GM18507 (cell line): ENCODE measurements at places on chromosomes 7 and 10.
A peak's percentile ranks its signal among the peaks of the same experiment; 100 is the strongest.

GRCh38 chr7:84735677-84736076 is 451.2 kb downstream of the SEMA3D start:
- DNase-seq = no peak

- no peak for DNase-seq
Observed at GRCh38 chr7:128197589-128197988, 43.5 kb upstream of the LEP start.

GRCh38 chr10:99172128-99172738 is 63.4 kb downstream of the HPSE2 start:
- DNase-seq = no peak

DNA sequence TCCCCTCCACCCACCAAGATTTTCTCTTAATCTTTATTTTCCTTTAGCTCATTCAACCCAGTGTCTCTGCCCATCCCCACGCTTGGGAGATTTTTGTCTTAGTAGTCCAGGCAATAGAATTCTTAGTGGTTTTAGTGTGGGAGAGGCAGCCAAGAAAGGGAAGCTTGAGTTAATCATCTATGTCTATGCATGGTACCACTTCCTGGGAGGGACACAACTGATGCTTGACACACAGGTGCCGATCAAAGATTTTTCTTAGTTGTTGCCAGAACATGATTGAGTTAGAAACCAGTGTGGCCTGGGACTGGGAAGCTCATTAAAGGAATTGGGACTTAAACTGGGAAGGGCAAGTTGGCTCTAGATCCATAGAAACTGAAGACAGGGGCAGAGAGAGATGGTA is 3.1 kb downstream of the STRA8 start:
- peak; percentile 73 for DNase-seq

DNA sequence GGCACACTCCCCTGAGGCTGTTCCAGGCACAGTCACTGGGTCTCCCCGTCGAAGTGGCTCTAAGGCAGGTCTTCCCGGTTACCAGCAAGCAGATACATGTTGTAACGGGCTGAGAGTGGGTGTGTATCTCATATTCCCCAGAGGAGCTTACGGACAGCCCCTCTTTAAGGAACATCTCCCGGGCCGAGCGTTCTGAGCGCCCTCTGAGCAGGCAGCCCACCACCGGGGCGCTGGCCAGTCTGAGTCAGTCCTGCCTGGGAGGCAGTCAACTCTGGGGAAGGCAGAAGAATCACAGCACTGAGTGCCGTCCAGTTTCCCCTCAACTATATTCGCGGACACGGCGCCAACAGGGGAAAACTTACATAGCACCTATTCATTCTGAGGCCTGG is 117.4 kb downstream of the LHPP start:
- DNase-seq = no peak

DNA sequence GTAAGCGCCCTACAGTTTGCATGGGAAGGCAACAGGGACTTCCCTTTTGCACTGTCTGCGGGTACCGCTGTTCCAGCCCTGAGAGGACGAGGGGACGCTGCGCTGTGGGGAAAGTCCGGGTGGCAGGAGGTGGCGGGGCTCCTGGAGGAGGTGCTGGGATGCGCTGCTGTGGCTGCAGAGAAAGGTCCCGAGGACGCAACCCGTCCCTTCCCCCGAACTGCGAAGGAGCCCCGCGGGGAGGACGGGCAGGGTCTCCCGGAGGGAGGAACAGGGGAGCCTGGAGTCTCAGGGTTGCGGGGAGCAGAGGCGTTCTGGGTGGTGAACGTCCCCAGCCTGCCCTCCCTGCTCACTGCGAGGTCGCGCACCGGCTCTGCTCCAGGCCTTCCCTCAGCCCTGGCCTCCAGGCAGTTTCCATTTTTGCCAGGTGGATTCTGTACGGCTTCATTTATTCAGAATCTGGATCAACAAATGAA is 91.6 kb downstream of the CXCL12 start:
- DNase-seq = no peak

GRCh38 chr10:125056161-125057132 is 103.9 kb downstream of the CTBP2 start:
- no peak for DNase-seq

GRCh38 chr10:115854740-115855435 is 418.1 kb downstream of the GFRA1 start:
- no peak for DNase-seq

- no peak for DNase-seq
Observed at GRCh38 chr7:120052884-120053382, 220.0 kb upstream of the KCND2 start.

DNA sequence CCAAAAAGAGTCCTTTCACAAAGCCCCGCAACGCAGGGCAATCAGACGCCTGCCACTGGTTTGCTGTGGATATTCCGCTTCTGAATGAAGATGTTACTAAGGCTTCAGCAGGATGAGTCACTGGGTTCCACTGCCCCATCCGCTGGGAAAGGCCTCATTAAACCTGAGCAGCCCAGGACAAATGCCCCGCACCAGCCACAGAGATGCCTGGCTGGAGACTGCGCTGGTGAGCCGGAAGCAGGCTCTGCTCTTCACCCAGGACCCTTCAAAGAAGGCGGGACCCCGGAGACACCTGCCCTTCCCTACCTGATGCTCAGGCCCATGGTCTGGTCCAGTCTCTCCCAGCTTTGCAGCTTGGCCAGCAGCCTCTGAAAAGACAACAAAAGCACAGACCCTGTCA is 19.8 kb downstream of the MAD1L1 start:
- DNase-seq = no peak

DNA sequence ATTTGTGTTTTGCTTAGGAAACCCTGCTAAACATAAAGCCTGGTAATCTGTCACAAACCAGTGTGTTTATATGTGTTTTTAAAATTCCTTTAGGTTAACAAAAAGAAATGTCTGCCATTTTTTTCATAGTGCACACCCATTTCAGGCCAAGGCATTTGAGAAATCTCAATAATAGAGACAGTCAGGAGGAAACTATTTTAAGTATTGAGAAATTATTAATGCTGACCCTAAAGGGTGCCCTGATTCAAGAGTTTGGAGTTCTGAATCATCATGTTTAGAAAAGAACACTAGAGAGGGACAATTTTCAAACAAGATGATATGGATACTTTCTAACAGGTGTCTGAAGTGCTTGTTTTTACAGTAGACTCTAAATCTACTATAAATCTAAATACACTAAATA is 28.7 kb downstream of the MALRD1 start:
- no peak for DNase-seq

DNA sequence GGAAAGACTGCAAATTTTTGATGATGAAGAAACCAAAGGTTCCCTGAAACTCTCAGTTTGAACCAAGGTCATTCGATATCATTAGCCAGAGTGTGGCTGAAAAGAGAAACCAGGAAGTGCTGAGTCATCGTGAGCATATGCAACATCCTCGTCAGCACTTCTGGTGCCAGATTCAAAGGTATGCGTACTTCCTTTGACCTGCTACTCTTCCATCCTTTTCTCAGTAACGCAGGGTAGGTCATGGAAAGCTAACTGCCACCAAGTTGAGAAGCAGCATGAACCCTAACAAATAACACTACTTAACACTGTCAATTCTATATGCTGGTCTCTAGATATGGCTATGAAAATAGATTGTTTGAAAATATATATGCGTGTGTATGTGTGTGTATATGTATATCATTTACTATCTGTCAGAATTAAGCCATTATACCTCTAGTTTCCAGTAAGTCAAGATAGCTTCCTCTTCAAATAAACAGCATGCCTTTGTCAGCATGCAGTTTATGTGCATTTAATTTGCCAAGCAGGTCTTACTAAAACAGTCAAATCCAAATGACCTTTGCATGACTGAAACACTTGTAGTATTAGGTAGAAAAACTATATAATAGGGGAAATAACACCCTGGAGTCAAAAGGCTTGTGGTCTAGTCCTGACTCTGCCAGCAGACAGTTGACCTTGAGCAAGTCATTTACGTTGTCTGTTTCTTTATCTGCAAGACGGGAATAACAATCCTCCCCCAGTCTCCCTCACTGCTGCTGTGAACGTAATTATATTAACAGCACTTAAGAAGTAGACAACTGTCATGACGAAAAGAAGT is 26.4 kb downstream of the CDK6 start:
- DNase-seq = peak; percentile 33

GRCh38 chr7:137882261-137882668 is 35.5 kb upstream of the DGKI start:
- no peak for DNase-seq

DNA sequence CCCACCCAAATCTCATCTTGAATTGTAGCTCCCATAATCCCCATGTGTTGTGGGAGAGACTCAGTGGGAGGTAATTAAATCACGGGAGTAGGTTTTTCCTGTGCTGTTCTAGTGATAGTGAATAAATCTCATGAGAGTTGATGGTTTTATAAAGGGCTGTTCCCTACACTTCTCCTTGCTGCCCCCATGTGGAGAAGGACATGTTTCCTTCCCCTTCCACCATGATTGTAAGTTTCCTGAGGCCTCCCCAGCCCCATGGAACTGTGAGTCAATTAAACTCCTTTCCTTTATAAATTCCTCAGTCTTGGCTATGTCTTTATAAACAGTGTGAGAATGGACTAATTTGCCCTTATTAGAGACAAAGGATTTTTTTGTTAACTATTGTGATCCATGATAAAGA is 48.5 kb upstream of the MKX start:
- DNase-seq = no peak

DNA sequence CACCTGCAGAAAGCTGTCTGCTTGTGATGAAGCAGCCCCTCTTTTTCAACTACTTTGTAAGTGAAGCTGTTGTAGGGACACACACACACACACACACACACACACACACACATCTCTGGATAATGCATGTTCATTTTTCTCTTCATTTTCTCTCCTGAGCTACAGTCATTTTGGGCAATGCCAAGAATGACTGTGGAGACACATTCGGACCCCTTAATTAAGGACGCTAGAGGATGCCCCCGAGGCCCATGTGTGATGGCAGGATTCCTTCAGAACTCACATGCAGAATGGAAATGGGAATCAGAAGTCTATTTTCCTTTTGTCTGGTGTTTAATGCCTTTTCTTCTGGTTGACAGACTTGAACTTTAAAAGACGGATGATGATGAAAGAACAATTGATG is 56.6 kb downstream of the CLRN3 start:
- no peak for DNase-seq

DNA sequence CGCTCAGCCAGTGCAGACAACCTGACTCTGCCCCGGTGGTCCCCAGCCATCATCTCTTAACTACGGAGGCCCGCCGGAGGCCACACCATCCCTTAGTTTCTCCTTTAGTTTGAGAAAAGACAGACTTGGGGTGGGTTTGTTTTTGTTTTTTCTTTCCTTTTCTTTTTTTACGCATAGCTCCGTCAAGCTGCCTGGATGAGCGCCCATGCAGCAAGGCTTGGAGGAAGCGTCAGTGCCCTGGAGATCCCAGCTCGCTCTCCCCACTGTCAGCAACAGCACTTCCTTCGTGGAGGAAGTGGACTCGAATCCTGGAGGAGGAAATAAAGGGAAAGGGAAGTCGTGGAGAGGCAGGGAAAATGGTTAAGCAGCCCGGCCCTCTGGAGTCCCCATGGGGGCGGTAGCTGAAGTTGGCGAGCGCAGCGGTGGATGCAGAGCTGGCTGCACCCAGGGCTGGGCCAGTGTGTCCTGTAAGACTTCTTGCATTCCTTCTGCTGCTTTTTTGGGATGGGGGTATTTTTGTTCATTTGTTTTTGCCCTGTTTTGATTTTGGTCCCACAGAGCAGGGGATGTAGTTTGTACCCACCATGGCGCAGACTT is 35.9 kb upstream of the GJD4 start:
- DNase-seq = no peak

DNA sequence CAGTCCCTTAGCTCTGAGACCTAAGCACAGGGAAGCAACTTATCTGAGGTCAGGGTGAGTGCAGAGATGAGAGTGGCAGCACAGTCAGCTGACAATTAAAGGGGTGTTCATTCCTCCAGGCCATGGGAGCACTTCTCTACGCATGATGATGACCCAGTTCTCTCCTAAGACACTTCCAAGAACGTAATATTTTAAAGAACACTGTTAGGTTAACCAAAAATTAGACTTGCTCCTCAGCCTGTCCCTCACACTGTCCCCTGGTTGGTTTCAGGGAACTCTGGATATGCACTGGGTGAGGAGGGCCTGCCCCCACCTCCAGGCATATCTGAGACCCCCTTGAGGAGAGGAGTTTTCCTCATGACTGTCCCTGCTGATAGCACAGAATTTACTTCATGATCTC is 767.5 kb downstream of the GRID1 start:
- no peak for DNase-seq

DNA sequence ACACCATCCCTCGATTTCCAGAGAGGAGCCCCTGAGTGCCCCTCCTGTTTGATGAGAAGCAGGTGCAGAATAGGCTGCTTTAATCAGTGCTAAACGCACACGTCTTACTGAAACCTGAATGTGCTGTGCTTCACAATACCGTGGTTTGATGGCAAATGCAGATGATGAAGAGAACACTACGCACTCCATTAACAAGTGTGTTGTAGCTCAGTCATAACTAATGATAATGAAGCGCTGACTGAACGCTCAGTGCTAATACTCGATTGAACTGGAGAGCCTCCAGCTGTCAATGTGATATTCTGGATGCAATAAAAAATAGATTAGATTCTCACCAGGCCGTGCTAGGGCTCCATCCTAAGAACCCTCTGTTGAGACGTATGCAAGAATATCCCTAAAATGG is 279.7 kb upstream of the PLPP4 start:
- DNase-seq = no peak

- no peak for DNase-seq
Observed at GRCh38 chr10:13871011-13871410, 284.2 kb downstream of the PRPF18 start.

GRCh38 chr7:111537134-111537533 is 25.2 kb downstream of the IMMP2L start:
- no peak for DNase-seq

- DNase-seq = no peak
Observed at GRCh38 chr10:50431791-50432190, 180.5 kb upstream of the ASAH2 start.

GRCh38 chr7:131000873-131001272 is 266.9 kb upstream of the KLF14 start:
- DNase-seq = no peak

GRCh38 chr7:55083206-55083605 is 64.4 kb downstream of the EGFR start:
- no peak for DNase-seq

DNA sequence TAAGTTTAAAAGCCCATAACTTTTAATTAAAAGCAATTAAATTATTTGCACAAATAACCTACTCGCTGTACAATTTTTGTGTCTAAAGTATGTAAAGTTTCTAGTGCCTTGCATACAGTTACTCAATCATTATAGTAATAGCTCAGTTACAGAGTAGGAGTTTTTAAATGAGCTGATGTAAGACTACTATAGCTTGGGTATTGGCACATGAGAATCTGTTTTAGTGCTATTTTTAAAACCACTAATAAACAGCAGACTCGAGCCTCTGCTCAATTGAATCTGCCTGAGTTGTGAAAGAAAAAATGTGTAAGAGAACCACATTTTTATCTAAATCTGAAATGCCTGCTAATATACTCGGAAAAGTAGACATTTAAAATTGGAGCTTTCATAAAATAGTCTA is 31.1 kb downstream of the CTNNA3 start:
- DNase-seq = no peak

GRCh38 chr10:70169649-70170364 is 507 bp downstream of the SAR1A start:
- DNase-seq = no peak

- DNase-seq = no peak
Observed at GRCh38 chr10:49575489-49576072, 34.5 kb upstream of the SLC18A3 start.

GRCh38 chr10:115094416-115095140 is 1.4 kb downstream of the ATRNL1 start:
- DNase-seq = no peak
